ENCODE measurements at places on chromosomes 6 and 20. TPM values are rescaled to one million over a fixed set of nuclear protein-coding genes. Genes with fewer than 3 reads are reported as not detected.
A peak's percentile ranks its signal among the peaks of the same experiment; 100 is the strongest.

DNA sequence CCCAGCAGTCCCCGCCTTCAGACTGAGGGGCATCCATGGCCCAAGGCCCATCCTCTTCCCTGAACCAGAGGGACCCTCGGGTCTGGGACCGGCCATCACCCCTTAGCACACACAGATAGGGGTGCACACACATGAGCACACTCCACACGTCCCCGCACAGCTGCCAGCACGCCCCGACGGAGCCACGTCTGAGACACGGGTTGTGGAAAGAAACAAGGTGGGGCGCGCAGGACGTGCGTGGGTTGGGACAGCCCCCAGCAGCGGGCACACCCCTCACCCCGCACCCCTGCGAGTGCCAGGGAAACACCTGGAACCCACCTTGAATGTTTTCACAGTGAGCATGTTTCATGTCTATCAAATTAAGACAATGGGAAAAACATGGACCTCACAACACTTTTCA is 6.4 kb downstream of the GATA5 start:
- no peak for DNase-seq

DNA sequence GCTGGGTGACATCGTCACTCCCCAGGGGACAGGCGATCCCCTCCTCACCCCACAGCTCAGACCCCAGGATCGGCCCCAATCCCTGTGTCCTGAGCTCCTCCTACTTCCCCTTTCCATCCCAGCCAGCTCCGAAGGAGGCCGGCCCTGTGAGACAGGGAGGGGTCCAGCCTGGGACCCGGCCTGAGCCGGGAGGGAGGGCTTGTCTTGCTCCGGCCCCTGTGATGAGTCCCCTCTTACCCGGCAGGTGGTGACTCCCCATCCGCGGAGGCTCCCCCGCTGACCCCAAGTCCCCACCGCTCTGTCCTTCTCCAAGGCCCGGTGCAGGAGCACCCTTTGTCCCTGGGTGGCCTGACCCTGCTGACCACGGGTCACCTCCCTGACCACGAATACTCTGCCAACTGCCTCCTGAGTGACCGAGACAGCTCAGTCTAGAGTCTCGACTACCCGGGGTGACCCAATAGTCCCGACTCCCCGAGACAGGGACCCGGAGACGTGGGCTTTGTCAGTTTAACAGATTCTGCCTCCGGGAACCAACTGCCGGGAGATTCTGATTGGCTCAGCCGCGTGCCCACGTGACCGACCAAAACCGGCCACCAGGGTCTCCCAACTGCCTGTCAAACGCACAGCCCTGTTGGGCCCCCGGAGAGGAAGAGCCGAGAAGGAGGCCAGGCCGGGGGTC is 187.4 kb upstream of the PROKR2 start:
- peak; percentile 76 for DNase-seq

GRCh38 chr6:154864066-154864430 is 130.8 kb downstream of the SCAF8 start:
- DNase-seq, result no peak

DNA sequence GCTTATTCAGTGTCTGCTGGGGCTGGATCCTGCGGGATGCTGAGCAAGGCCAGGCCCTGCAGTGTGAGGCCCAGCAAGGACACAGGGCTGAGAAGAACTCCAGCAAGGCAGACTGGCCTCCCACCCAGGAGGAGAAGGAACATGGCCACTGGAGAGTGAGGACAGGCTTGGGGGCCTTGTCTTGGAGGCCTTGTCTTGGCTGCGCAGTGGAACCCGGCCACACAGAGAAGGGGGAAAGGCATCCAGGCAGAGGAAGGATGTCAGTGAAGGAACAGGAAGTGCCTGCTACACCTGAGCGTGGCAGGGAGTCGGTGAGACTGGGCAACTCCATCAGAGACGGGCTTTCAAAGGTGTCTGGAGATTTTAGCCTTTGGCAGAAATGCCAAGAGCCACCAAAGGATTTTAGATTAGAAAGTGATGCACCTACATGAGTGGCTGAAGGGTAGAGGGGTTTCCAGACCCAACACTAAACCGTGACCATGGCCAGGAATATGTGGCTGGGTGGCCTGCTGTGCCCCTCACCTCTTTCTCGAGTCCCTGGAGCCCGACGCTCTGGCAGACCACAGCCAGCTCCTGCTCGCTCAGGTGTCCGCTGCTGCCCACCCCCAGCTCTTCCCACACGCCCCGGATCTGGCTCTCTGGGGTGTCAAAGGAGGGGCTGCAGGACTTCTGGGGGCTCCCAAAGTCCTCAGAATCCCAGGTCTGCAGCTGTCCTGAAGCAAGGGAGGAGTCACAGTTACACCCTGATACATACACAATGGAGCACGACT is 80.8 kb downstream of the NINL start:
- DNase-seq, result no peak

GRCh38 chr20:53707371-53708055 is 113.9 kb upstream of the ZNF217 start:
- no peak for DNase-seq

- DNase-seq, result no peak
These were observed 18.0 kb downstream of the C6orf52 start for GRCh38 chr6:10676403-10676802.

DNA sequence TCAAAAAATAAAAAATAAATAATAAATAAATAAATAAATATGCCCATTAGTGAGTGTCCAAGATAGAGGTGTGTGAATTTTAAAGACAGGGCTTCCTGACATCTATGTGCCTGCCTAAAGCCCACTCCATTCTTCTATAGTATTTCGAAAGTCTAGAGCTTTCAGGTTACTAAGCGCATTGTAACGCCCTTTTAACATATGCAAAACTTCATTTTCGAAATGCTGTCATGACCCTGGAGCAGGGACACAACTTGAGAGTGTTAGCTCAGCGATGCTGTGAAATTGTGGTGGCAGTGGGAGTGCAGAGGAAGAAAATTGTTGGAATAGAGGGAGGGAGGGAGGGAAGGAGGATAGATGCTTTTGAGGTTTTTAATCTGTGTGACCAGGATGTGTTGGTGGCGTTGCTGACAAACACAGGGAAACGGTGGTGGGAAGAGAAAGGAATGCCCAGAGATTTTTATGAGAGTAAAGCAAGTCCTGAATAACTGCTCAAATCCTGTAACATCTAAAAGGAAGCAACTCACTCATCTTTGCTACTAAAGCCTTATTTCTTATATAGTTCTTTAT is 169.3 kb downstream of the ARID1B start:
- DNase-seq, result no peak

GRCh38 chr20:44587035-44587980 is 4.9 kb downstream of the PKIG start:
- DNase-seq, result no peak

DNA sequence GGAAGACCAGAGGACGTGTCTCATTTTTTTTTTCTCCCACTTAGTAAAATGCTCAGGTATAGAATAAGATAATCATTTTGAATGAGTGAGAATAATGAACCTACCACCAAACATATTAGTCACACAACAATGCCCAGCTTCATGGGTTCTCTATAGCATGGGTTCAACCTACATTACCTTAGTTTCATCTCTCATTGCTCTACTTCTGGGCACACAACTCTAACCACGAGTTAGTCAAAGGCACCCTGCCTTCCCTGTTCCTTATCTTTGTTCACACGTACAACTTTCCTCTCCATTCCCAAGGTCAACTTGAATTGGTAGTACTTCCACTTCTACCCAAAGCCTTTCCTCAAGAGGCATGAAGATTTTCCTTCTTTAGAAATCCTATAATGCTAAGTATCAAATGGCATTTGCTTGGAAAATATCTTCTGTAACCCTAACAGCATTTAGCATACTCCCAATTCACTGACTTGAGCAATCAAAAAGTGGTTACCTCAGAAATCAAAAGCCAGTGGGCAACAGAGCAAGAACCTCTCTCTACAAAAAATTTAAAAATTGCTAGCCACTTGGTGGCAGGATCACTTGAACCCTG is 20.9 kb downstream of the DEK start:
- no peak for DNase-seq

GRCh38 chr20:1491281-1491840 is at the start of gene SIRPB2:
Gene SIRPB2 (minus strand): TSS chr20:1491420. CDS start chr20:1491359, 61 bp downstream.
- DNase-seq, result no peak

DNA sequence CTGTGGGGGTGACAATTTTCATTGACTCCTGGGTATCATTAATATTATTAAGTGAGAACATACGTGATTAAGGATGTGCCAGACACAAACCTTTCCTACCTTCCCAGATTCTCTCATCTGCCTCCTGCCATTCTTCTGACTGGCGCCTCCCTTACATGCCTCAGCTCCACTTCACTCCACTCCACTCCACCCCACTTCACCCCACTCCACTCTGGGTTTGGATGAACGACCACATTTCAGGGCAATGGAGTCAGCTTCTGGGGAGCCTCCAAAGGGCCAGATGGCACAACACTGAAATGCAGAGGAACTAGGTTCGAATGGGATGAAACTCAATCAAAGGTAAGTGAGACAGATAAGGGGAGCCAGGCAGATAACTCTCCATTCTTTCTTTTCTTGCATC is 40.5 kb upstream of the LRRC1 start:
- no peak for DNase-seq

- DNase-seq, result peak; percentile 74
These were observed 22.5 kb downstream of the MOCS3 start for GRCh38 chr20:50980851-50981713.

GRCh38 chr20:20649945-20650344 is 62.5 kb downstream of the RALGAPA2 start:
- no peak for DNase-seq

GRCh38 chr6:148021165-148021564 is 321.5 kb upstream of the SASH1 start:
- no peak for DNase-seq

DNA sequence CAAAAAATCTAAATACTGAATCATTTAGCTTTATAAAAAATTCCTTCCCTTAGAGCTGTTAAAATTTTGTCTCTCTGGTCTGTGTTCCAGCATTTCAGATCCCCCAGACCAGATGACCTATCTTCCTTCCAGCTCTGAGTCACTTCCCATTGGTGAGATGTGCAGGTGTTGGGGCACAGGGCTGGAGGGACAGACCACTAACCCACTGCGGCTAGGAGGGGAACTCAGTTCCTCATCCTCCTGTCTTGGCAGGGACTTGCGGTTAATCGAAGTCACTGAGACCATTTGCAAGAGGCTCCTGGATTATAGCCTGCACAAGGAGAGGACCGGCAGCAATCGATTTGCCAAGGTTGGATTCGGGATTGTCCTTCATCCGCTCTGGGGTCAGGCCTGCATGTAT is 6.0 kb downstream of the CNPY3 start:
- DNase-seq, result no peak

GRCh38 chr6:15304337-15305042 is 58.6 kb downstream of the JARID2 start:
- no peak for DNase-seq

DNA sequence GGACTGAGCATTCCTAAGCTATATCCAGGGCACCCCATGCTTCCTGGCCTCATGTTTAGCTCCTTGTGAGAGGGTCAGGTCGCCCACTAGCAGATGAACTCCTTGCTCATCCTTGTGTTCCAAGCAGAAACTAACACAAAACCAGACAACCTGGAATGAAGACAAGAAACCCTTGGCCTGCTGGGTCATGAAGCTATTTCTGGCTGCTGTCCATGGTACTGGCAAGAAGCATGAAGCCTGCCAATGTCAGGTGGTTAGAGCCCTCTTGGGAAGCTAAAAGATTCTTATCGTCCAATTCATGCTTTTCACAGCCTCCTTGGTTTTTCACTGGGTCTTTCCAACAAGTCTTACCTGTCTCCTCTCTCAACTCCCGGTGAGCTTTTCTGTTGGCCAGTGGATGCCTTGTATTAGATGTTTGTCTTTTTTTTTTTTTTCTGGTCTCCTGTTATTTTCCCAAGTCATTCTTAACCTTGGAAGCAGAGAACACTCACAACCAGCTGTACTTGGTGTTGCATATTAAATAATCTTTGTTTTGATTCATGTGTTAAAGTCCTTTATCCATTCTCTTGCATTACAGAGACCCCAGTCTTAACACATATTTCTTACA is 180.3 kb downstream of the ANKRD60 start:
- DNase-seq, result no peak

DNA sequence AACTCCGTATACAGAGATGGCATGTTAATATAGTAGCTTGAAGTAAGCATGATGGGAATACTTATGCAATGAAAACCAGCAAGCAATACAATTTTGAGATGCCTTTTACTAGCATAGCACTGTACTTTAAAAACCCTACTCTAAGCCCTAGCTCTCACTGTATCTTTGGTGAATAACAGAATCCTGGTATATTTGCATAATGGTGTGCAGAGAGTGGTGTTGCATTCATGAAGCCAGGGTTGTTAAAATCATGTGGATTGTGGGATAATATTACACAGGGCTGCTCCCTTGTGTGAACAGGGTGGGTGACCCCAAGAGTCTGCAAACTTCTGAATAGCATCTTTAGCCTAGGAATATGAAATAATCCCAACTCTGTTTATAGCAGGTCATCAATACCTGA is 105.2 kb upstream of the BMP2 start:
- no peak for DNase-seq

GRCh38 chr20:3993109-3993508 is 22.2 kb downstream of the RNF24 start:
- no peak for DNase-seq

GRCh38 chr20:18003897-18004296 is 35.1 kb downstream of the MGME1 start:
- DNase-seq, result no peak

DNA sequence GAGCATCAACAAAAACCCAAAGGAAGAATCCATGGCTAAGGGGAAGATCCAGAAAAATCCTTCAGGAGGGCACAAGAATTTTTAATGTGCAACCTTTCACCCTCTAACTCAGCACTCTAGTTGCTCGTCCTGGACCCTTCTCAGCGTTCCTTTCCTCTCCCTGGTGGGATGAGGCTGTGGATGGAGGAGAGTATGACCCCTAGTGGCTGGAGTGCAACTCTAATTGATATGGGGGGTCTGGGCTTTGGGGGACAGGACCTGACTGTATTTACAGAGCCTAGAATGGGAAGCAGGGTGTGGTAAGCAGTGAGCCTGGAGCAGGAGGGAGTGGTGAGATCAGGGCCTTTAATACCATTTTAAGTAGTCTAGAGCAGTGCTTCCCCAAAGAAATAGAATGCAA is 83.9 kb upstream of the CEP85L start:
- DNase-seq, result no peak

GRCh38 chr20:41290804-41291389 is 26.6 kb downstream of the ZHX3 start:
- DNase-seq, result no peak

- DNase-seq, result no peak
These were observed 18.9 kb upstream of the CCN5 start for GRCh38 chr20:44696315-44696714.

GRCh38 chr6:3731700-3732099 is 19.8 kb downstream of the PXDC1 start:
- no peak for DNase-seq

MLN gene
- 0.48 TPM for total RNA-seq

ESR1 gene
- 0.37 TPM for total RNA-seq

MATN4 gene
- total RNA-seq, result 0.47 TPM

REPS1 gene
- 36.1 TPM for total RNA-seq

SYCP2 gene
- 1.1 TPM for total RNA-seq

C6orf132 gene
- 42.3 TPM for total RNA-seq

IL20RA gene
- 12.8 TPM for total RNA-seq

SEMG1 gene
- total RNA-seq, result 0.42 TPM

ARG1 gene
- total RNA-seq, result 0.74 TPM

DNMT3B gene
- total RNA-seq, result 0.80 TPM

ACTL10 gene
- 3.9 TPM for total RNA-seq
